HT-29 (cell line): ENCODE measurements at places on chromosomes 5 and 9. TPM values are rescaled to one million over a fixed set of nuclear protein-coding genes. Genes with fewer than 3 reads are reported as not detected.
A peak's percentile ranks its signal among the peaks of the same experiment; 100 is the strongest.

- peak; percentile 65 for DNase-seq
Observed at GRCh38 chr5:43231977-43232376, 40.0 kb downstream of the NIM1K start.

DNA sequence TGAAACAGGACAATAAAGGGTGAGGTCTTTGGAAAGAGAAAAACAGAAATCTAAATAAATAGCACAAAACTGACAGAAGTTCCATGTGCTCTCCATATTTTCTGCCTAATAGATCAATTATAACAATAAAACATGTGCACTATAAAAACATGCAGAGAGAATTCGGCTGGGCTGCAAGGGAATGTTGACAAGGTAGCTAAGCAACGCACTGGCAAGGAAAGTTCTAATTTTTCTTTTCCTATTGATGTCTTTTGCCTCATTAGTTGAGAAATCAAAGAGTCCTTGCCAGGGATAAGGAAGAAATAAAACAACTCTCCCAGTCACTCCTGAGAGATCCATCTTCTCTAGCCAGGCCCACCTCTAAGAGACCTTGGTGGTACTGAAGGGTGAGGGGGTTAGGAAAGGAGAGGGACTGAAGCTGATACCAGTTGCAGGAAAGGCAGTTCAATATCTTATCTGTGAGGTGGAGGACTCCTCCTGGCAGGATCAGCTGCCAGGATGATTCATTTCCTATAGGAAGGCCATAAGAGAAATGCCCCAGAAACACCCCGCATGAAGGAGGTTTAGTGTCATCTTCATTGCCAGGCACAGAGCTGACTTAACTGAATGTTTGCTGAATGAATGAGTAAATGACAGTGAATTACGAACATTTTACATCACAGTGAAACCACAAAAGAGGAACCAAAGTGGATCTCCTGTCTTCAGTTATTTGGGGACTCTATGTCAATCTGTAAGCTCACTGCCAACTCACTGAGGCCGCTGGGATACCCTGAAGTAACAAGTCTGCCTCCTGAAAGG lies 63.7 kb upstream of the IFNK start:
- peak; percentile 44 for DNase-seq

DNA sequence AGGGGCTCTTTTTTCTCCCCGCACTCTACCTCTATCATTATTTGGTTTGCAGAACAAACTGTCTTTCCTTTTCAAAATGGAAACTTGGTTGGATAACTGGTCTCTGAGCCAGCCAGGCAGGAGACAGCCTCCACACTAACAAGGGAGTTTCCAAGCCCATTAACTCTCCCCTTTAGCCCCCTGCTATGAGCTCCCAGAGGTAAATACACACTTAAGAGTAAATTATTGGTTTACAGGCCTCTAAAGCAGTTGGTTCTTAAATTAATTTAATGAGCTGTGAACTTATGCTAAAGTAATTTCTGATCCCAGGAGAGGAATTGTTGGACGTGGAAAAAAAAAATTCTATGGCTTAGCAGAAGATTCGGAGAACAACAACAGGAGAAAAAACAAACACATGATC lies 30.3 kb downstream of the EPB41L4A start:
- no peak for DNase-seq

ZBTB5 gene
- total RNA-seq = 9.0 and 9.3 TPM in 2 replicates

OR1J2 gene
- total RNA-seq = not detected in 2 replicates

AQP7 gene
- total RNA-seq = 0.21 and 0.58 TPM in 2 replicates

QRFP gene
- total RNA-seq = not detected in 2 replicates
